T-helper 1 cell (primary cell): ENCODE measurements at places on chromosomes 5 and 9.

- DNase-seq, result no peak
These were observed 57.2 kb upstream of the HAPLN1 start for GRCh38 chr5:83777856-83778255.

DNA sequence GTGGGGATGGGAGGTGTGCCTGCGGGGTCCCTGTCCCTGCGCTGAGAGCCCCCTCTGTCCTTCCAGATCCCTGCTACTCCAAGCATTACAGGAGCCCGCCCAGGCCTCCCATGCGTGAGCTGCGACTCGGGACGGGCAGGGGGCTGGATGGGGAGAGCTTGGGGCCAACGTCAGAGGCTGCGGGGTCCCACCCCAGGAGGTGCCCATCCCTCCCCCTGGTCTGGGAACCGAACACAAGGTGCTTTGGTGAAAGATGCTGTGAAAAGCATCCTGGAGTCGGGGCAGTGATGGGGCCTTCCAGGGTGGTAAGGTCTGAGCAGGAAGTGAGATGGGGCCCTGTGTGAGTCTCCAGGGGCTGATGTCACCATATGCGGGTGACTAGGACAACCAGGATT lies 2.7 kb downstream of the LCN9 start:
- DNase-seq, result no peak

GRCh38 chr9:89523948-89524347 lies 26.0 kb upstream of the SEMA4D start:
- DNase-seq, result peak; percentile 50

- no peak for DNase-seq
These were observed 640.7 kb upstream of the ST8SIA4 start for GRCh38 chr5:101543780-101544179.

DNA sequence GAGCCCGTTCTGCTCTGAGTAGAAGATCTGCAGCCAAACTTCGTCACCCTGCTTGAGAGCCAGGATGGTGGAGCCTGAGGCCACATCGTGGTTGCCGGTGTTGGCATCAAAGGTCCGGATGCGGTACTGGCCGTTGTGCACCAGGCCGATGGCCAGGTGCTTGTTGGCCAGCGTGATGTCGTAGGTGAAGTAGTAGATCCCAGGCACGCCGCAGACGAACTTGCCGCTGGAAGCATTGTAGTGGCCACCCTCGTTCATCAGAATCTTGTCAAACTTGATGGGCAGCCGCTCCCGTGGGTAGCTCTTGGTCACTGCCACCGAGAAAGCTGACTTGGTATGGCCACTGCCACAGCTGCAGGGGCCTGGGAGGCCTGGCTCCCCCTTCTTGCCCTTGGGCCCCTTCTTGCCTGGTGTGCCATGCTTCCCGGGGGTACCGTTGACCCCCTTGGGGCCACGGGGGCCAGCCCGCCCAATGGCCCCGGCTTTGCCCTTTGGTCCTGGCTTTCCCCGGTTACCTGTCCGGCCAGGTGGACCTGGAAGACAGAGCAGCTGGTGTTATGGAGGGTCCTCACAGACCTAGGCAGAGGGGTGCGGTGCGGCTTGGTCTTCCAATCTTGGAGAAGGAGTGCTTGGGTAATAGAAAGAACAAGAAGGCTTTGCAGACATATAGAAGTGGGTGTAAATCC lies 21.0 kb downstream of the C1QTNF2 start:
- no peak for DNase-seq

GRCh38 chr5:124867137-124867704 lies 120.8 kb upstream of the ZNF608 start:
- no peak for DNase-seq

DNA sequence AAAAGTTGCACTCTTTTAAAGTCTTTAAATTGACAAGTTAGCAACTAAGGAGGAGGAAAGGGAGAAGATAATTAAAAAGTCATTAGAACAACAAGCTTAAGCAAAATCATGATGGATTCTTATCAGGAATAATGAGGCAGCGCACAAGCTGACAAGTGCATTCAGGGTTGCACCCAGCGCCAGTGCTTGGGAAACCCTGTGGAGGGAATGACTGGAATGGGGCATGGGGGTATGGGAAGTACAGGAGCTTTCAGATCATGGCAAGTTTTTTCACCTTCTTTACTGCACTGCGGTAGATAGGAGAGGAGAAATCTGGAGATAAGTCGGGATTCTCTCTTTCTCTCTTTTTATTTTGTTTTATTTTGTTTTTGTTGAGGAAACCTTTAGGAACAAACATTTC lies 117.9 kb upstream of the CKMT2 start:
- DNase-seq, result no peak

GRCh38 chr5:79112703-79113058 lies 1.1 kb downstream of the BHMT start:
- no peak for DNase-seq

DNA sequence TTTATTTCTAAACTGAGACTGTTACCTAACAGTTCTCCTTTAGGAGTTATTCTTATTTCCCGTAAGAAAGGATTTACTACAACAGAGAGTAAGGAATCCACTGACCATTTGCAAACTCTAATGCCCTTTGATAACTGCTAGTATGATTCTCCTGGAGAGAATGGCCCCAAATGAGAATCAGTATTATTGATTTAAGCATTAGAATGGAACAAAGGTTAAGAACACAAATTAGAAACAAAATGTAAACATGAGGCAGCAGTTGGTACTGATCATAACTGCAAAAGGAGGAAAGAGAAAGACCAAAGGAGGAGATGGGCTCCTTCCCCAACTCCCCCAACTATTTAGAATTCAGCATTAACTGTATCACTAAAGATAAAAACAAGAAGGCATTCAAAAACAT lies 30.7 kb downstream of the PSIP1 start:
- DNase-seq, result no peak

DNA sequence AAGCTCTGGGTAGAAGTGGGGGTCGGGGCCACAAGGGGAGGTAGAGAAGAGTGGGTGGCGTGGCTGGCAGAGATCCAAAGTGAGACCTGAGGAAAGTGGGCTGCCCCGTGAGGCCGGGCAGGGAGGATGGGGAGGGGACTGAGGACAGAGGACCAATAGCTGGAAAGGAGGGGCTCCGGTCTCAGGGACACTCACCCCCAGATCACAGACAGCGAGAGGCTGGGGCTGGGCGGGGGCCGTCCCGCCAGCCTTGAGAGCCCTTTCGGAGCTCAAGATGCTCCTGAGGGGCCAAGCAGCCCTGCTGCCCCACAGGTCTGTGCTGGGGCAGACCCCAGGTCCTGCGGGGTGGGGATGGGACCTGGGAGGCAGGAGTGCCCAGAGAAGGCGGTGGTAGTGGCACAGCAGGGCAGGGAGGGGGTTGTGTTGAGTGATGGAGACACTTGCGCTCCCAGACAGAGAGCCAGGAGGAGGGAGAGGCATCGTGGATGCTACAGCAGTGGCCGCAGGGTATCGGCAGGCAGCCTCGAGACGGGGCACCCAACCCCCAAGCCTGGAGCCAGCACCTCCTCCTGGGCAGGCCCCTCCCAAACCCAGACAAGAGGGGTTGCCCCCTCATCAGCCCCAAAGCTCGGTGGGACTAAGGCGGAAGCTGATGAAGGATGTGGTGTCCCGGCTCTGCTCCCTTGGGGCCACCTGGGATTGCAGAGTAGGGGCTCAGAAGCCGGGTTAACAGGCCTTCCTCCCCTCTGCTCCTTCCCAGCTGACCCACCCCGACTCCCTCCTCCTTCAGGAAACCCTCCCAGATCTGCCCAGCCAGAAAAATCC lies 3.4 kb downstream of the SARDH start:
- no peak for DNase-seq

- DNase-seq, result no peak
These were observed 13.2 kb upstream of the LVRN start for GRCh38 chr5:115949096-115949495.

DNA sequence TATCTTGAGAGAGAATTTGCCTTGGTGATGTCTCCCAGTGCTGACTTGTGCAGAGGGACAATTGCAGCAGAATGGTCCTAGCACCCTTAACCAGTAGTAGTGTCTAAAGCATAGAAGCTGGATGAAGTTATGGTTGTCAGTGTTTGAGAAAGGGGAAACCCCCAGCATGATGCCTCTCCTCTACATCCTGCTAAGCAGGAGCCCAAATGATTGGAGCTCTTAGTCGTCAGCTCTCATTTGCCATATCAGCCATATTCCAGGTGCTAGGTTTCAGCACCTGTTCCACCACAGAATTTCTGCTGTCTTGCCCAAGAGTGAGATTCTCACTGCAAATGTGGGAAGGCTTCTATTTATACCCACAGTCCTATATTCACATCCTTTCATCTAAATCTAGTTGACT lies 43.7 kb upstream of the RFX3 start:
- no peak for DNase-seq

- DNase-seq, result no peak
These were observed 607.4 kb upstream of the ADAMTS16 start for GRCh38 chr5:4532705-4533080.

- DNase-seq, result no peak
These were observed 4.8 kb downstream of the NR2F1 start for GRCh38 chr5:93587597-93588351.

DNA sequence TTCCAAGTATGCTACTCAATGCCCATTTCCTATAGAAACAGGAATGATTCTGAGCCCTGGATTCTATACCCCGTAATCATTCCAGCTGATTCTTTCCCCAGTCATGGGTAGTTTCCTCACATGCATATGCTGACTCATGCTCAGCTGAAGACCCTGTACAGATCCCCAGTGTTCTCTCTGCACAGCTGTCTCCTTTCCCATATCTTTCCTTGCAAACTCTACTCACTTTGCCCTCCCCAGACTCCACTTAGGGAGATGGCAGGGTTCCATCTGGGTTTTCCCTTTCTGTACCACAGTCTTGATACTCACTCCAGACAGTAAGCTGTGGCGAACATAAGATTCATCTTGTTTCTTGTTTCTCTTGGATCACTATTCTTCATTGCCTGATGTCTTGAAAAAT lies 357.6 kb downstream of the RAB3C start:
- DNase-seq, result no peak

DNA sequence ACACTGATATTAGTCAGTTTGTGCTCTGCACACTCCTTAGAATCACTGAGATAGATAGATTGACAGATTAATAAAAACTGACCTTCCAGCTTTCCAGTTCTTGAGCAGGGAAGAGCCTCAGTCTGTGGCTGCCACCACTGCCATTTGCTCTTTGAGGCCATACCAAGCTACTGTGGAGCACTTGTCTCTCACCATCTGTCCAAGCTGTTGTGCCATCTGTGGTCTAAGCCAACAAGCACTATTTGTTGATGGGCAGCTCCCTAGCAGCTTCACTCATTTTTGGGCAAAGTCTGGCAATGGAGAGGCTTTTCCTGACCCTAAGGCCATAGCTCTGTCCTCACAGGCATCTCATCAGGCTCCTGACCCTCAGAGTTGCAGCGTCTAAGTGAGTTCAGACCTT lies 30.4 kb downstream of the HTR1A start:
- no peak for DNase-seq

DNA sequence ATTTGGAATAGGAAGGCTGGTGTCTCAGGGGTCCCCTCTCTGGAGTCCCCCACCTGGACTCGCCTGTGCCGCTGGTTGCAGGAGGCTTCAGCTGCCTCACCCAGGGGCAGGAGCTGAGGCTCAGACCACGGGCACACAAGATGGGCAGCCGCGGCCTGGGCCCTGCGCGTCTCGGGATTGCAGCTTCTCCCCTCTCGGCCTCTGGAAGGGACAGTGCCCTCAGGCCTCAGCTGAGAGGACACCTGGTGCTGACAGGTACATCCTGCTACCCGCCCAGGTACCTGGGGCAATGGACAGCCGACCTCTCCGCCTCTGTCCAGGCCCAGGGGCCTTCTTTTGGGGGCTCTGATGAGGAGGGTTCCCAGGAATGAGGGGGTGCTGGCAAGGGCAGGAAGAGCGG lies 38.3 kb downstream of the UNC5A start:
- DNase-seq, result no peak

DNA sequence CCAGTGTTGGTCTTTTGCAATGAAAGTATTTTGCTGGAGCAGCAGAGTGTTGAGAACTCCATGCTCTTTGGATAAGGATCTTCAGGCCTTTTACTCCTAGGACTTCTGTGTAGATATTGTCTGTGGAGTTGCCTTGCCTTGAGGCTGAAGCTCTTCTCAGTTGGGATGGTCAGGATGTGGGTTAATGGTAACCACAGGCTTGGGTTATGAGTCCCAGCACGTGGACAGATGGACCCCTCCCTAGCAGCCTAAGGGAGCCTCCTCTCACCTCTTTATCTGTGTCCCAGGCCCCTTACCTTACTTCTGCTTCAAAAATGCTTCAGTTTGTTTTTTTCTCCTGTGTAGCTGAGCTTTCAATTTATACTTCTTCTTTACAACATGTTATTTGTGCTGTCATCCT lies 109.9 kb downstream of the MEGF10 start:
- no peak for DNase-seq

GRCh38 chr9:4812858-4813257 lies 20.1 kb downstream of the RCL1 start:
- no peak for DNase-seq

DNA sequence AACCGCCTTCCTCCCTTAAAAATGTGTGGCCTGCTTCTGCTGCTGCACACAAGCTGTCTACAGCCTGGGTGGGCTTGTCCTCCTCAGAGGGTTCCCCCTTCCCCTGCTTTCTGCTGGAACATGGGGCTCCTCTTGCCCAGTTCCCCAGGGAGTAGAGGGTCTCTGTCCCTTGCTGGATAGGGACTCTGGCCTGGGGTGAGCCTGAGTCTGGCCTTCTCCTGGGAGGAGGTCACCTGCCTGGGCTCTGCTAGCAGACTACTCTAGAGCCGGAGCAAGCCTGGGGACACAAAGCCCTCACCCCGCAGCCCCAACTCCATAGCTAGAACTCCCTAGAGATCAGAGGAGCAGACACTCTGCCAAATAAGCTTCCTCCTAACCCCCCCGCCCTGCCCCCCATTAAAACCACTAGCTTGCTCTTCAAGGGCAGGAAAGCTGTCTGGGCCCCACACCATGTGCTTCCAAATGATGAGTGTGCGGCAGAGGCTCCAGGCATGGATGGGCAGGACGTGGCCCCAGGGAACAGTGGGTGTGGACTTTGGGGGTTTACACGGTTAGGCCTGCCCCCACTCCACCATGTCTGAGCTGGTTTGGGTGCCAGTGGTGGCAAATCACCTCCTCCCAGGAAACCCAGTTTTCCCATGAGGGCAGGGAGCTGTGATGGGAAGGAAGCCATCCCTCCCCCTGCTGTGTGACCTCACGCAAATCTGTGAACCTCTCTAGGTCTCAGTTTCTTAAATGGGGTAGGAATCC lies 10.0 kb downstream of the TCF7 start:
- DNase-seq, result no peak

DNA sequence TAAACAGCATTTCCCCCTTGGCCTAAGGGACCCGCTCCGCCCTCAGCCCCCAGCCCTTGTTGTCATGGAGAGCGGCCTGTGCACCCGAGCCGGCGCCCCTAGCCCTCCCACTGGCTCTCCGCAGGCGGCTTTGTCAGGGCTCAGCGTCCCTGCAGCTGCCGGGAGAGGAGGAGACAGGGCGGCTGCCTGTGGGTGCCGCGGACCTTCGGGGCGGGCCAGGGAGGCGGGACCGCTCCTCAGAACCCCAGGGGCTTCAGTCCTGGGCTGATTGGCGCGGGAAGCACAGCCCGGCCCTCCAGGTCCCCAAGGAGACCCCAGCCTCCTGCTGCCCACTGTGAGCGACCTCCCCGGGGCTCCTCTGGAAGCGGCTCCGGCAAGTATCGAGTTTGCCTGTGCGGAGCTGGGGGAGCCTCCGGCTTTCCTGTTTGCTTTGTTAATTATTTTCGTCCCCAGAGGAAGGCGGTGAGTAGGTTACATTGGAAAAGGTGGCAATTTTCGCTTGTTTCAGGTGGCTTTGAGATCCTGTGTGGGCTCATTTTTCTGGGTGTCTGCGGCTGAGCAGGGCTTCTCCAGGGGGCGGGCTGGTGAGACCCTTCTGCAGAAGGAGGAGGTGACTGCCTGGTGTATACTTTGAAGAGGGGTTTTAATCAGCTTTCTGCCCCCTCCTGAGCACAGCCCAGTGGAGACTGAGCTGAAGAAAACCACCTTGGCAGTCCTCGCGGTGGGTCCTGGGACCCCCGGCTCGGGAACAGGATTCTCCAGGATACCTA lies at the start of gene FGD3:
TSS of gene FGD3 (plus strand) at position 256 of the 770 bp plus-strand sequence. CDS start 28,734 bp downstream, outside the sequence.
- DNase-seq, result peak; percentile 30
